NCI-H1092 treated with DMSO at 0.1 percent for 48 hours (cell line): ENCODE measurements at places on chromosomes 2 and 18.
A peak's percentile ranks its signal among the peaks of the same experiment; 100 is the strongest.

- DNase-seq = no peak
Observed at GRCh38 chr2:205694256-205694655, 12.0 kb downstream of the NRP2 start.

DNA sequence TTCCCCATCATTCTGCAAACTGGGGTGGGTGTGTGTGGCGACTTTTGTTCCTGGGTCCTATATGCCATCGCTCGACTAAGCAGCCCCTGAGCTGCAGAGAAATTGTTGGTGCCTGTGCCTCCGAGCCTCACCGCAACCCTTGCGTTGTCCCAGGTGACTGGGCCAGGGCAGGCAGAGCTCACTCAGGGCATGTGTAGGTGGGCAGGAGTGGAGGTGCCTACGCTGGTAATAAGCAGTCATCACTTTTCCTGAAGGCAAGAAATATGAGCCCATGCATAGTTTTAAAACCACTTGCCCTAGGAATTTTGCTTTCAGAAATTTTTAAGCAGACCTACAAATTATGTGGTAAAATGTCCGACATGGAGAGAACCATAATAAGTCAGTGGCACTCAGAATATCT is 197.8 kb downstream of the SMAD7 start:
- no peak for DNase-seq

GRCh38 chr2:64359171-64359891 is 94.6 kb upstream of the LGALSL start:
- DNase-seq = no peak

DNA sequence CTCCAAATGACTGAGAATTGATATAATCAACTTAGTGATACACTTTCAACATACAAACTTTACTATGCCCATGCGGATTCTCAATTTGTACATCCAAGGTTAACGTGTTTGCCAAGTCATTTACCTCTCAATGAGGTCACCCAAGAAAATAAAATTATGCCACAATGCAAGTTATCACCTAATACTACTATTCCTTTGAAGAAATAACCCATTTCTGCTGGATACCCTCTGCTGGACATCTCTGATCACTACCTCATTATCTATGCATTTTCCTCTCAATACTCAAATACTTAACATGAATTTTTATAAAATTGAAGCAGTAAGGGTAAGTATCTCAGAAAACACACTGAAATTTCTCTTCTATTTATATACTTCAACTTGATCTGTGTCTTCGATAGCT is 12.7 kb downstream of the HNRNPLL start:
- no peak for DNase-seq

- DNase-seq = no peak
Observed at GRCh38 chr2:240269380-240269779, 128.9 kb upstream of the OTOS start.

- DNase-seq = no peak
Observed at GRCh38 chr2:196331851-196332250, 160.5 kb upstream of the STK17B start.

- no peak for DNase-seq
Observed at GRCh38 chr2:119441376-119442225, 9.9 kb downstream of the TMEM37 start.

GRCh38 chr2:111135910-111136297 is 15.2 kb downstream of the BCL2L11 start:
- DNase-seq = no peak

- no peak for DNase-seq
Observed at GRCh38 chr2:45616658-45617411, 5.8 kb upstream of the SRBD1 start.

- no peak for DNase-seq
Observed at GRCh38 chr2:174663550-174663949, 65.9 kb upstream of the WIPF1 start.

DNA sequence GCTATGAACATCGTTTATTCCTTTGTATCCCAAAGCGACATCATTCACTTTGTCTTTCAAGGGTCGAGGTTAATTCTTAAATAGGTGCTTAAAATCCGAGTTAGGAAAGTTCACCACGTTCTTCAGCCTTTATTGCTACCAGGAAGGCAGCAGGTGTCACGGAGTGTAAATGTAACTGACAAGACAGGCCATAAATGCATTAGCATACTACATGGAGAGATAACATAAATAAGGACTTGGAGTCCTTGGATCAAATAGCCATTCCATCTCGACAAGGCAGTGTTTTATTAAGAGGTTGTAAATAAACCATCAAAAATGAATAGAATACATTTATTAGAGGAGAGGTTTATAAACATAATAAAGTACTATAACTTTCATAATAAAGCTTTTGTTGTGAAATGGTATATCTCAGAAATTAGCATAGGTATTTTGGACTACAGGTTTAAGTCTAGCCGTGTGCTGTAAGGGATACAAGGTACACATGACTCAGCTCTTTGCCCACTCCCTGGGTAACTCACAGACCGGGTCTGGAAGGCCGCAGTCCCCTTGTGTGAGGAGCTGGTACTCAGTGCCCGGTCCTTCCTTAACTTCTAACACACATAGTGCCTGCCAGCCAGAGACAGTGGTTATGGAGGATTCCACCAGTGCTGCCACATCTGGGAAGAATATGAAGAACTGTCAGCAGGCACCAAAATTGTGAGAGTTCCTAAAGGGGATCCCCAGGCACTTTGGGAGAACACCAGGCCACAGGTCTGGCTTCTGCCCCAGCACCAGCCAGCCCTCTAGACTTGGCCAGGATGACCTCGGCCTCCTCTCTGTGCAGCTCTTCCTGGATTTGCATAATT is 29.4 kb downstream of the CAPN13 start:
- DNase-seq = no peak

- DNase-seq = peak; percentile 70
Observed at GRCh38 chr2:190467575-190468083, 59.5 kb downstream of the MFSD6 start.

- DNase-seq = no peak
Observed at GRCh38 chr18:33034945-33035344, 262.1 kb upstream of the KLHL14 start.

GRCh38 chr2:234164493-234165413 is 114.3 kb downstream of the SPP2 start:
- no peak for DNase-seq

GRCh38 chr2:157760949-157761348 is 115.2 kb downstream of the ACVR1 start:
- no peak for DNase-seq

- DNase-seq = no peak
Observed at GRCh38 chr2:48471048-48471474, 58.9 kb upstream of the STON1 start.

DNA sequence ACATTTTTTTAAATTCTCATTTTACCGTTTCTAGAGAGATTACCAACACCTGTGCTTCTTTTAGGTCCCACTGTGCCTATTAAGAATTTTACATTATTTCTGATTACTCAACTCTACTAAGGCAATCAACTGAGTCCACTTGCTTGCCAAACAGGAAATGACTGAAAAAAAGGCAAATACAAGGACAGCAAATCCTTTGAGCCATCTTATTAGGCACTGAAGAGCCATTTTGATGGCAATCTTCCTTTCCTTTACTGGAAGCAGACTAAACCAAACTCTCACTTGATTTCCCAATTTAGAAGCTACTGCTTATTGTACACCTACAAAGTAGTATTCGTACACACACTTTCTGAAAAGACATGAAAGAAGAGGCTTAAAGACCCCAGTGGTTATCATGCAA is 121.4 kb upstream of the COL3A1 start:
- no peak for DNase-seq

DNA sequence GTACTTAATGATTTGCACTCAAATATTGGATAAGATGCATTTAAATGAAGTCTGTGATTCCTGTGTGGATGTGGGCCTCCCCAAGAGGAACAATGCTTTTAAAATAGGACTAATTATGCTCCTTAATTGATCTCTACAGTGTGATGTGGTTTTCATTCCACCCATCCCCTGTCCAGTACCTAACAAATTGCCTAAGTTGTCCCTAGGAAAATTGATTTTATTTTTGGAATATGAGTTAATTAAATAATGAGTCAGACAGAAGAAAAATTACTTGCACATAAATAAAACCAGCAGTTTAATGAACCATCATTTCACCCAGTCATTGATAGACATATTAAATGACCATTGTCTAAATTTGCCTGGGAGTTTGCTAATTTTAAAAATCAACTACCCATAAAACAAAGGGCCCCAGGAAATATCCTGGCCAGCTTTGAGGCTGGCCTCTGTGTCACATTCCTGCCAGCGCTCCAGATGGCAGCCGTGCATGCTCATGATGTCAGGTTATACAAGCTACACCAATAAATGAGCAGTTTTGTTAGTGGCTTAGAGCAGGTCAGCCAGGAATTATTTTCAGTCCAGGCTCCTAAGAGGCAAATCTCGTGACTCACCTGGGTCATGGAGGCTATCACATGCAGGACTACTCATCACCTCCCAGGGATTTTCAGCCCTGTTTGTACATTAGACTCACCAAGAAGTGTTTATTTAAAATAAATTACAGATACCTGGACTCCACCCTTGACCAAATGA is 31.9 kb downstream of the ABHD3 start:
- no peak for DNase-seq

DNA sequence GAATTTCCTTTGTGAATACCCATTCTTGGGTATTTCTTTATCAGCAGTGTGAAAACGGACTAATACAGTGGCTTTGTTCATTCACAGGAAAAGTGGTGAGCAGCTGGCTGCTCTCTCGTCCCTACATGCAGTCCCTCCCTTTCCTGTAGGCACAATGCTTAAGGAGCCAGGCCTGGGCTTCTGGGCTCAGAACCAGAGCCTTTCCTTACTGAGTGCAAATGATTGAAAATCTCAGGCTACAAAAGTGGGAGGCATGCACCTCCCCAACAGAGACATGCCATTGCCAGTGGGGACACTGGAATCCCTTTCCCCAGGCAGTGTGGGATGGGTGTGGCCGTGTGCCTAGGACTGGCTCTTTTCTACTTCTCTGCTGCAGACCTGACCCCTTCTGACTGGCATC is 61.3 kb downstream of the MCFD2 start:
- no peak for DNase-seq

DNA sequence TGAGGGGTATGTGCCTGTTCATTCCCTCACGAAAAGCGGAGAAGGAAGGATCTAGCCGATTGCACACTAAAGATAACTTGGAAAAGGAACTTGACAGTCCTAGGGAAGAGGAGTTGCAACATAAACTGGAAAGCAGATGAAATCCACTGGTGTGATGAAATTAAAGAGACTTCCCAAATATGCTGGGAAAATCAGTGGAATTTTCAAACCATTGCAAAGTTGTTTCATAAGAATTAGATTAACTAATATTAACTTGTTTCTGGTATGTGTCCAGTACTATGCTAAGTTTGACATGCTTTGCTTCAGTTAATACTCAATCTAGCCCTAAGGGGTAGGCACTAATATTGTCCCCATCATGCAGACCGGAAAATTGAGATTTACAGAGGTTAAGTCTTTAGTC is 222.7 kb downstream of the IKZF2 start:
- no peak for DNase-seq

DNA sequence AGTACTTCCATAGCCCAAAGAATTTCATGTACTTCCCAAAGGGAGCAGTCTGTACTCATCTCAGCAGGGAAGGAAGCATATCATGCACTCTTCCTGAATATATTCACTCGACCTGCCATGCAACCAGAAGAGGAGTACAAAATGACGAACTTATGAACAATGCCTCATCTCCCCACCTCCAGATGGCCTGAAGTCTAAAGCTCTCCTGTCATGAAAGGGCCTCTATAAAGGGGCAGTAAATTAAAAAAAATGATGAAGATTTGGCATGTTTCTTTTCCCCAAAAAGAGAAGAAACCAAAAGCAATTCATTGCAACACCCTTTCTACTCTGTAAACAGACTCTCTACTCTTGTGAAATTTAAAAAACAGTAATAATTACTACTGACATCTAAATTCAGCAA is 1601.1 kb downstream of the LRP1B start:
- no peak for DNase-seq

DNA sequence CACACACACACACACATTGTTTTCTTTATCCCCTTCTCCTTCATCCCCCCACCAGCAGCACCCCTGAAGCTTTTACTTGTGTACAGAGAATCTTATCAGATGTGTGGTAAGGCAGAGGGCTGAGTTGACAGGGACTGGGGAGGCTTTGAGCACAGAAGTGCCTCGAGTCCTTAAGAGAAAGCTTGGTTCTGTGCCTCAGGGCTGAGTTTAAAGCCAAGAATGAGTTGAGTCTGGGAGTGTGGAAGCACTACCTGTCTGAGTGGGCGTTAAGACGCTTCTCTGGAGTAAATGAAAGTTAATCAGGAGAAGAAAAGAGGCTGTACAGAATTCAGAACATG is 2.7 kb downstream of the ID2 start:
- no peak for DNase-seq

GRCh38 chr2:168611896-168612650 is 156.0 kb downstream of the CERS6 start:
- DNase-seq = no peak

DNA sequence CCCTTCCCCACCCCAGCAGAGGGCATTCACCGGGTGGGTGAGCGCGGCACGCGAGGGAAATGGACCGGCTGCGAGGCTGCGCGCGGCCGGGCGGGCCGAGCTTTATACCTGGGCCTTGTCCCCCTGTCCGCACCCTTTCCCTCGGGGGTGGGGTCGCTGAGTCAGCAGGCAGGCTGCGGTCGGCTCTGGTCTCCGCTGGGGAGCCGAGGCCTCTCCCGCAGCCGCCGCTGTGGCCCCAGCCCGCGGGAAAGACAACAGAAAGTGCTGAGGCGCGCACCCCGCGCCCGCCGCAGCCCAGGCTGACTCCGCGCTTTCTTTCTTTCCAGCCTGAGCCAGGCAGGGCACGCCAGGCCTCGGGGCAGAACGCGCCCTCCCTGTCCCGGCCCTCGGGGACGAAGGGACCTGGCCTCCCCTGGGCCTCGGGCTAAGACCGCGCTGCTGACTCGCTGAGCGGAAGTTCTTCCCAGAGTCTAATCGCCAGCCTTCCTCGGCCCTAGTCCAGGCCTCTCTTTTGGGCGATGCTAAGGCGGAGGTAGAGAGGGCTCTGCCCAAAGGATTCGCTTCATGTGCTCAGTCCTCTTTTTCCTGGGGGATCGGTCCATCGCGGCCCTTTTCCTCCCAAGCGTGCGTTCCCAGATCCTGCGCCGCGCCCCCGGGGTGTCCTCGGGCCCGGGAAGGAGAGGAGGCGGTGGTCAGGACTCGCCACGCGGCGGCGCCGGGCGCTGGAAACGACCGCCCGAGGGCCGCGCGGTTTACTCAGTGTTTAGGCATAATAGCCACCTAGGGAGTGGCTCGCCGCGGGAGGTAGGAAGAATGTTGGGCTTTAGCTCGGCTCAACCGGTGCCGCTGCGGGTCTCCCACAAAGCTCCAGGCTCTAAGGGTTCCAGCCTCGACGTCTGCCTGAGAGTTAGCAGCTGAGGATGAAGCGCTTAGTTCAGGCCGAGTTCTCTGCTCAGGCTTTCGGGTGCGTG is at the start of gene CRYBA2:
CRYBA2 (minus strand) TSS at position 78 of the 971 bp plus-strand sequence. CDS start 246 bp downstream, outside the sequence.
- DNase-seq = peak; percentile 64

GRCh38 chr2:19706332-19706731 is 195.5 kb downstream of the TTC32 start:
- DNase-seq = no peak

DNA sequence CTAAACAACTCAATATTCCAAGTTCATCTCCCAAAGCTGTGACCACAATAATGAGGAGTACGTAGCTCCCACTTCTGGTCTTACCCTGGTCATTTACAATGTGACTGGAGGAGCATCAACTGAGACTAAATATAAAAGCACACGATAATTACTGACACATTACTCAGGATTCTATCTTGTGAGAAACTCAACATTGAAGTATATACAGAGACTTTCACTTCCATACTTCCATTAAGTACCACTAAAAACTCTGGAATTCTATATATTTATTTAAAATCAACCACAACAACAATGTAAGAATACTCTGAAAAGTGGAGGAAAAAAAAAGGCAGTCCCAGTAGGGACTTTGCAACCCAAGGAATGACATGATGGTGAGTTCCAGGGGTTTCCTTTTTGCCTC is 61.4 kb downstream of the XDH start:
- no peak for DNase-seq

GRCh38 chr2:4914551-4914950 is 777.6 kb upstream of the SOX11 start:
- no peak for DNase-seq
